Left hindlimb (tissue), 1 donor: ENCODE measurements at places on chromosomes 2 and 18.

- peak; percentile 48 for DNase-seq
Observed at GRCh38 chr2:85888020-85888683, 638 bp downstream of the ST3GAL5 start.

GRCh38 chr18:58669731-58670378, 1.4 kb upstream of the MALT1 start:
- DNase-seq, result no peak

DNA sequence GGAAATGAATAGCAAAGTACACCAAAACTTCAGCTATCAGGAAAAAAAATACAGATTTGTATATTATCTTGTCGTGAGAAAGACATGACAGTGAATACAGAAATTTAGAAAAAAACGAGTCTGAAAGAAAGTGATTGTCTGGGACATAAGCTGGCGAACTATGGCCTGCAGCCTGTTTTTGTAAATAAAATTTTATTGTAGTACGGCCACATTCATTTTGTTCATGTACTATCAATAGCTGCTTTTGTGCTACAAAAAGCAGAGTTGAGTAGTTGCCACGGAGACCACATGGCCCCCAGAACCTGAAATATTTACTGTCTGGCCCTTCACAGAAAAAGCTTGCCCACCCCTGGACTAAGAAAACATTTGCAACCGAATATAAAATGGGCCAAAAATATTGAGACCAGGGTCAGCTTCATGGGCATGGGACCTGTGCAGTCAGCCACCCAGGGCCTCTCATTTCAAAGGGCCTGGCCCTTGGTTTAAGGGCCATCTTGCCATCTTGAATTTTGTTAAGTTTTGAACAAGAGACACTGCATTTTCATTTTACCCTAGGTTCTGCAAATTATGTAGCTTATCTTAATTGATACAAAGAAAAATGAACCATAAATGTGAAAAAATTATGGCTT, 17.9 kb downstream of the ANTXR1 start:
- DNase-seq, result no peak

- no peak for DNase-seq
Observed at GRCh38 chr2:71893646-71894045, 254.0 kb downstream of the CYP26B1 start.

DNA sequence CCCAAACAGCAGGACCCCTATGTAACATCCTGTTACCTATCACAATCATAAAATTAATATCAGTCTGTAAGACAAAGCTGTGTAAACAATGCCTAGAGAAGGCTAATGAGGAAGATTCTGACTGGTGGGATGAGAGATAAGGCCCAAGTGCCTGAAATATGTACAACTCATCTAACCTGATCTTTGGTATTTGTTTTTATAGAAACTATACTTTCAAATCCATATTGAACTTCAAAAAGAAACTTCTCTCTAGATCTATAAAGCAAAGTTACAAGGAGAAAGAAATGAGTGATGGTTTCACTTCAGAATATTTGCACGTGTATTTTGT, 36.1 kb upstream of the ITGA4 start:
- no peak for DNase-seq

DNA sequence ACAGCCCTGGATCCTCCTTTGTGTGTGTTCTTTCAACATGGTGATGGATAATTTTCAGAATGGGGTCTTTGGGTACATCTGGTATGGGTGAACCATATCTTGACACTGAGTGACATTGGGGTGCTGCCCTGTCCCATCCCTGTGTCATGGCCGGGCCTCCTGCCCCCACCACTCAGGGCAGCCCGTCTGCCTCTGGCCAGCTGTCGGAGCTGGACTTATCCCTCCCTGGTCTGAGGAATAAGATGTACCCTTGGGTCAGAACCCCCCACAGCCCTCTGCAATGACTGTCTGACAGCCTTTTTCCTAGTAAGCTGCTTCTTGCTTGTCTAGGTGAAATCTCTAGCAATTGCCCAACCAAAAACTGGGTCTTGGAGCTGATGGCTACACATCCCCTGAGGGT, 142.9 kb downstream of the SH3RF3 start:
- DNase-seq, result peak; percentile 3

- no peak for DNase-seq
Observed at GRCh38 chr2:15177103-15177502, 384.0 kb downstream of the NBAS start.

DNA sequence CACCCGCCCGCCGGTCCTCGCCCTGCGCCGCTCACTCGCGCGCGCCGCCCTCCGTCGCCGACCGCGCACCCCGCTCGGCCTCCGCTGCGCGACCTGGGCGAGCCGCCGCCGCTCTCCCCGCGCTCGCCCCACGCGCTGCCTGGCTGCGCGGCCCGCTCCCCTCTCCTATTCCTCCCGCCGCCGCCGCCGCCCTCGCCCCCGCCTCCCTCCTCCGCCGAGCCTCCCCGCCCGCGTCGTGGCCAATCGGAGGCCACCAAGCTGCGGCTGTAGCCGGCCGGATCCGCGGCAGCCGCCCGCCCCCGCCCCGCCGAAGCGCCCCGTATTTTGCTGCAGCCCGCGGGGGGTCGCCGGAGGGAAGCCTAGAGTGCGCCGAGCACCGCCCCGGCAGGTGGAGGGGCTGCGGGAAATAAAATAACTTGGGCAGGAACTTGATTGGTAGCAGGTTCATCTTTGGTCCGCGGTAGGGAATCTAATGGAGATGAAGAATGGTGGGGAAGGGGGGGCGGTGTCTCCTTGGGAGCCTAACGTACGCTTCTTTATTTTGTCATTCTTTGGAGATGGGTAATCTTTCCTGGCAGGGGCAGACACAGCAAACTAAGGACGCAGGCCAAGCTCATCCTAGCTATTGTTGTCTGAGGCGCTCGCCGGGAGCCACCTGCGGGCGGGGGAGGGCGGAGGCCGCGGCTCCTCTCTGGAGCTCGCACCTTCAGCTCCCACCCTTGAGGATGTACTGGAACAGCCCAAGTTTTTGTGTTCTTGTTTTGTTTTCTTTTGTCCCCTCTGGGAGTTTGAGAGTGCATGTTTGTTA, 1.1 kb upstream of the CDH2 start:
- peak; percentile 79 for DNase-seq

GRCh38 chr2:8540552-8541055, 141.3 kb upstream of the ID2 start:
- no peak for DNase-seq

DNA sequence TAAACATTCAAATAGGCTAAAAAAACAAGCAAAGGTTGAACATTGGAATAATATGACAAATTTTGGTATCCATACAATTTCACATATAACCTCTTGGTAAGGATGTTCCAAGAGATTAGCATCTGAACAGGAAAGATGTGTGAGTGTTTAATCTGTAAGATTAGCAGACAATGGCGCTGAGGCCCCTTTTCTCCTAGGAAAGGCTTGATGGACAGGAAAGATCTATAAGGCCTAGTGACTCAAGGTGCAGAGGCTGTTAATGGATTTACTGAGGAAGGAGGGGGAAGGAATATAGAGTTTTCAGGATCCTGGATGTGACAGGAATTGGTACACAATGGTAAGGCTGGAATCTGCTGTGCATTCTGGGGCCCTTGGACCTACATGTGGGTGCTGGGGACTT, 48.1 kb upstream of the SMAD2 start:
- DNase-seq, result no peak

- no peak for DNase-seq
Observed at GRCh38 chr2:223311889-223312680, 260.1 kb downstream of the KCNE4 start.

DNA sequence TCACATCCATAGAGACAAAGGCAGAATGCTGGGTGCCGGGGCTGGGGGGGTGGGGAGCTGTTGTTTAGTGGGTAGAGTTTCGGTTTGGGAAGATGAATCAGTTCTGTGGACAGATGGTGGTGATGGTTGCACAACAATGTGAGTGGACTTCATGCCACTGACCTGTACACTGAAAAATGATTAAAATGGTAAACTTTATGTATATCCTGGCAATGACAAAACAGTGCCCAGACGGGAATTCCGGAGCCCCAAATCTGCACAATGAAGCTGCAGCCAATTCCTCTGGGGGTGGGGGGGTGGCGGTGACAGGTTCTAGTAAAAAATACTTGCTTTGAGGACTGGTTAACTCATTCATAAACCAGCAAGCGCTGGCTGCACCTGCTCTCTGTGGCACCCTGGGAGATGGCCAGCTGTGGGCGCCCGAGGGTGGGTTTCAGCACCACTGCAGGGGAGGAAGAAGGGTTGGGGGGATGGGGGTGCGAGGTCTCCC, 81.8 kb upstream of the HPCAL1 start:
- DNase-seq, result no peak

GRCh38 chr2:195590861-195591205, 66.2 kb upstream of the SLC39A10 start:
- no peak for DNase-seq

GRCh38 chr2:97720746-97721145, 7.4 kb downstream of the ZAP70 start:
- no peak for DNase-seq

- DNase-seq, result no peak
Observed at GRCh38 chr2:44833171-44834069, 108.1 kb upstream of the SIX3 start.

DNA sequence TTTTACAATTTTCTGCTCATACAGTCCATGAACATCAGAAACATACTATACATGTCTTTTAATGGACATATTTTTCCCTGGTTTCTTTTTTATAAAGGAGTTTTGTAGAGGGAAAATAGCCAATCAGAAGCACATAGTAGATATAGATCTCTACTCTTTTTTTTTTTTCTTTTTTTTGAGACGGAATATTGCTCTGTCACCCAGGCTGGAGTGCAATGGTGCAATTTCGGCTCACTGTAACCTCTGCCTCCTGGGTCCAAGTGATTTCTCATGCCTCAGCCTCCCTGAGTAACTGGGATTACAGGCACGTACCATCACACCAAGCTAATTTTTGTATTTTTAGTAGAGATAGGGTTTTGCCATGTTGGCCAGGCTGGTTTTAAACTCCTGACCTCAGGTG, 83.2 kb upstream of the MGAT5 start:
- no peak for DNase-seq

DNA sequence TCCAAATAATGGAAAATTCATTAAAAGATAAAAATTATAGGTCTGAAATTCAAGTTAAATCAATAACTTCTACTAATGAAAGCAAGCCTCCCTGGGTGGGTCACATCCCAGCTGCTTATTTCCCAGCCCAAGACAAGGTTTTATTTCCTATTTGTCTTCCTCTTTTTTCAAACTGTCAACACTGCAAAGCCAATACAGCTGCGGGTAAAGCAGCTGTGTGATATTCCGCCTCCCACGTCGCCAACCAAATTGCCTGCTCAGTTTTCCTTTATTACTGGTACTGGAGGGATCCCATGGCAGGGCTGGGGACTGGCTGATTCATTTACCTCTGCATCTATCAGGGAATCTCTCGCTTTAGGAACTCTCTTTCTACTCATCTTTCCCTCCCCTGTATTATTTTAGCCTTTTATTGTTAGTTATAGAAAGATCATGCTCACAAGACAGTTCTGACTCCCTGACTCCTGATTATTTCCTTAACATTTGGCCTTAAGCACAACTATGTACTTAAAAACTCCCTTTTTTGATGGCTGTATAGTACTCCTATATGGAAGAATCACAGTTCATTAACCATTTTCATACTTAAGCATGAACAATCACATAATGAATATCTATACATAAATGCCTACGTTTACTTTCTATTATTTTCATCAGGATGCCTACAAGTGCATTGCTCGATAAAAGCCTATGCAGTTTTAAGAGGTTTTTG, 253.1 kb downstream of the CDCA7 start:
- peak; percentile 53 for DNase-seq

DNA sequence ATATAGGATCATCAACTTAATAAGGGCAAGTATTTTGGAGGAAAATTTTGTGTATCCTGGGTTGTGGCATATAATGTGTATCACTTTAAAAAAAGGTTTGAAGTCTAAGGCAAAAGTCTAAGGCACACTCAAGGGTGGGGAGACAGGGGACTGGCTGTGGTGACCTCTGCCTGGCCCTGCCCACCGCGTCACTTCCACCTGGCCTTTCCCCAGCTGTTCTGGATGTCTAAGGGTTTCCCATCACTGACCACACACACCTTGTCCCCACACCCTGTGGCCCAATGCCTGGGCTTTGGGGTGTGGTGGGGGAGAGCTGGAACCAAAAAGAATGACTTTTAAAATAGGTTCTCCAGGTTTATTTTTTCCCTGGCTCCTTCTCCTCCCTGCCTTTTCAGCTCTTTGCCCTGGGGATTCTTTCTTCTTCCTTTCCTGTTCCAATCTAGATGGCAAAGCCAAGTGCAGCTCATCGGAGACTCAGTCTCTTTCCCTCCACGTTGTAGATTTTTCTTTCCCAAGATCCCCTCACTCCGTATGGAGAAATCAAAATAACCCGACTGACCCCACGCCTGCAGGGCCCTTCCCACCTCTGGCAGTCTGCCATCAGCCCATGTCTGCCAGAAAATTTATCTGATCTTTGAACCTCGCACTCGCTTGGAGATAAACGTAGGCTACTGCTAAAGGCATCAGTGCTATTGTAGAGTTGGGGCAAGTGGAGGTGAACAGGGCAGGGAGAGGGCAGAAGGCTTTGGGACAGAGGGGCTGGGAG, 257.2 kb downstream of the DYSF start:
- peak; percentile 38 for DNase-seq

- no peak for DNase-seq
Observed at GRCh38 chr18:12907258-12907925, 23.4 kb upstream of the PTPN2 start.

DNA sequence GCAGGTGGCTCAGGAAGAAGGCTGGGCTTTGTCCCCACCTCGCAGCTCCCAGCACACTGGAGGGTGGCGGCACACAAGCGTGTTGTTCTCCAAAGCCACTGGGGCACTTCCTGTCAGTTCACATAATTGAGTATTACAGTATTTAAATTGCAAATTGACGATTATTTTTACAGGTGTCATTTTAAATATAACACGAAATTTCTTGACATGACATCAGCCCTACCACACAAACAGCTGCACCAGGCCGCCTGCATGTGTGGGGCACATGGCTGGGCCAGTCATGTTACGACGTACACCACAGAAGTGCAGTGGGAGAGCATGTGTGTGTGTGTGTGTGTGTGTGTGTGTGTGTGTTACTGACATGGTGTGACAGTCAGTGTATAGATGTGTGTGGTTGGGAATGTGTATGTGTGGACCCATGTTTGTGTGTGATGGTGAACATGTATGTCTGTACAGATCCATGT, 155.6 kb downstream of the TTC32 start:
- no peak for DNase-seq

DNA sequence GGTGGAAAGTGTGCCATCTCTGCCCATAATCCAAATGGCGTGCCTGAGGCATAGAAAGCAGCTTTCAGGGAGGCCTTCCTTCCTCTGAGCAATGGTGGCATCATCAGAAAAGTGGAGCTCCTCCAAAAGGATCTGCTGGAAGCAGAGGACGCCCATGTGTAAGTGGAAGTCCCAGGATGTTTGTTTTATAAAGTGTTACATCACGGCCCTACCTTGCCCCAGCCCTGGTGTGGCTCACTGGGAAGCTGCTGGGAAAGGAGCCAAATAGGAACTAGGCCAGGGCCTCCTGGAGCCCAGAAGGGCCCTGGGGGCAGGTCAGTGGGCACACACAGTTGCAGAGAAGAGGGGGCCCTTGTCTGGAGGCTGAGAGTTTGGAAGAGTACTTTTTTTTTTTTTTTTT, 4.2 kb upstream of the ODC1 start:
- DNase-seq, result no peak
